HS-5 (cell line): ENCODE measurements at places on chromosomes 11 and 22.

GRCh38 chr11:117009905-117010605, 88.2 kb downstream of the SIK3 start:
- DNase-seq = no peak

- DNase-seq = no peak
These were observed 11.2 kb upstream of the BID start for GRCh38 chr22:17785185-17786184.

DNA sequence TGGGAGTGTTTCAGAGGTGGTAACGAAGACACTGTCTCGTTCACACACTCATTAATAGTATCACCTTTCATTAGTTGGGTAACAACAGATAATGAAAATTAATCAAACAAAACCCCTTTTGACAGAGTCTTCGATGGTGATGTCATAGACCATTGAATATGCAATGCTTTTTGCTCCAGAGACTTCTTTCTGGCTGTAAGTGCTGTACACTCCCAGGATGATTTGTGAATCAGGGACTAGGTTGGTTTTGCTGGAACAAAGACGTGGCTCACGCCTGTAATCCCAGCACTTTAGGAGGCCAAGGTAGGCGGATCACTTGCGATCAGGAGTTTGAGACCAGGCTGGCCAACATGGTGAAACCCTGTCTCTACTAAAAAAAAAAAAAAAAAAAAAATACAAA, 9.5 kb upstream of the RASSF10 start:
- no peak for DNase-seq

DNA sequence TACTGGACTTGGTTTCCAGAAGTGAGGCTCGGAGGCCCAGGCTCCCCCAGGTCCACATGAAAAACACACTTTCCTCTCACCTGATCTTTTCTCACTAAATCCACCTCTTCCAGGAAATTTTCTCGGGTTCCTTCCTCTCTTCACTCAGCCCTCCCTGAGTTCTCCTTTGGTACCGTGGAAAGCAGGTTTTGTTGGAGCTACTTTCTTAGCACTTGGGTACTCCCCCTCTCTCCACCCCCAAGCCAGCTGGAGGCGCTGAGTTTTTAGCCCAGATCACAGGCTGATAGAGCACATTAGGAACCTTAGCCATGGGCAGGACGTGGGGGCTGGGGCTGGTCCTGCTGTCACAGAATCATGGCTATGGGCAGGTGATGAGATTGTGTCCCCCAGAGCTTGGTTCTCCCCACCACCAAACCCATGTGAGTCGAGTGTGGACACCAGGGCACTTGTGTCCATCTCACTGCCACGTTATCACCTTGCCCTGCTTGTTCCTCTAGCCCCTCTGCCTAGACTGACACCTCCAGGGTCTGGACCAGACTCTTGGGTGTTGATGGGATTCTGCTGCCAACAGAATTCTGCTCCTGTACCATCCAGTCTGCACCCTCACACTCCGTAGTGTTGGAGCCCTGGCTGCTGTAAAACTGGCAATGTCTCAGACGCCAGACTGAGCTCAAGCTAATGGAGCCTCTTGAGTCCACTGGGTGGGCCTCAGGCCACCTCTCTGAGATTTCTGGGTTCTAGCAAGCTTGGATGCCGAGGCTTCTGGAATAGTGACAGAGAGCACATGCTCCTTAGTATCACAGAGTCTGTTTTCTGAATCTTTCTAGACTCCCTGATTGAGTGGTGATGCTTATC, 74.9 kb upstream of the NARS2 start:
- no peak for DNase-seq

- DNase-seq = no peak
These were observed 109.1 kb downstream of the KCNQ1 start for GRCh38 chr11:2553886-2554285.
